ENCODE measurements at places on chromosomes 2 and 18.

DNA sequence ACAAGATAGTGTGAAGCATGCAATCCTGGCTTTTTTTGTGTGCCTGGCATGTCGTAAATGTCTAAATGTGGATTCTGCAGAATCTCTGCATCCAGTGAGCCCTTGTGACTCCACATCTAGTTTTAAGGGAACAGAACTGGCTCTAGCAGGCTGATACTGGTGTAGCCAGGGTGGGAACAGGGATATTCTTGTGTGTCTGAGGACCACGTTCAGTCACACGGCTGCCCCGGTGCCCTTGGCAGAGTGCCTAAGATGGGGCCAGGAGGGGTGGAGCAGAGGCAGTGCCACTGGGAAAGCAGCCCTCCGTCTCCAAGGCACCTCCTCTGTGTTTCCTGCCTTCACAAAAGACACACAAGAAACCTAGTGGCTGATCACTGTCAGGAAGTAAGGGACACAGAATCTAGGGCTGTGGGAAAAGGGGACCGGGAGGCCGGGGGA lies 91.5 kb upstream of the PARD3B start:
- no peak for DNase-seq

DNA sequence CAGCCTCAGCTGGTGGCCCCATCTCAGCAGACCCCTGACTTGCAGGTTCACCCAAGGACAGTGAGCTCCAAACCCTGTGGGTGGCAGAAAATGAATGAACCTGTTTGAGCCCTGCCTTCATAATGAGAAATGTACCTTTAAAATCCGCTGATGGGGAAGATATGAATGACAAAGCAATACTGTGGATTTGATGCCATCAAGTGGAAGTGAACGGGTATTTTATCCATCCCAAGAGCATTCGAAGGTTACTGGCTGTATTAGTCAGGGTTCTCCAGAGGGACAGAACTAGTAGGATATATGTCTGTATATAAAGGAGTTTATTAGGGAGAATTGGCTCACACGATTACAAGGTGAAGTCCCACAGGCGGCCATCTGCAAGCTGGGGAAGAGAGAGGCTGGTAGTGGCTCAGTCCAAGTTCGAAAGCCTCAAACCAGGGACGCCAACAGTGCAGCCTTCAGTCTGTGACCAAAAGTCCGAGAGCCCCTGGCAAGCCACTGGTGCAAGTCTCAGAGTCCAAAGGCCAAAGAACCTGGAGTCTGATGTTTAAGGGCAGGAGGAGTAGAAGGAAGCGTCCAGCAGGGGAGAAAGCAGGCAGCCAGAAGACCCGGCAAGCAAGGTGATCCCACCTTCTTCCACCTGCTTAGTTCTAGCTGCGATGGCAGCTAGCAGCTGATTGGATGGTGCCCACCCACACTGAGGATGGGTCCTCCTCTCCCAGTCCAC lies 32.1 kb downstream of the TOGARAM2 start:
- no peak for DNase-seq

DNA sequence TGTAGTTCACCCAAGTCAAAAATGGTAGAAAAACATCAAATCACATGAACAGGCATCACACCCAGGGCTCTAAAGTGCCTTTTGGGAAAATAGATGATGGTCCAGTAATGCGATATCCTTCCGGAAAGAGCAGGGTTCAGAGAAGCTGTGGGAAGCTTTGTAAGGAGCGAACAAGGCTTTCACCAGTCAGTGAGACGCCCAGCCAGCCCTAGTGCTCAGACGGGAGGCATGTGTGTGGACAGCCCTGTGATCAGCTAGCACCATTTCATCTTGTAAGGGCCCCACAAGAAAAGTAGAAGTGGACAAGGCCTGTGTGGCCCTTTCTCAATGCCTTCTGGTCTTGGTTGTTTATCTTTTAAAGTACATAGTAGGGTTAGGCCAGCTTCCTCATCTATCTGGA lies 76.1 kb downstream of the SMIM21 start:
- DNase-seq: no peak

- no peak for DNase-seq
These were observed 105.8 kb upstream of the TWIST2 start for GRCh38 chr2:238742066-238742465.

DNA sequence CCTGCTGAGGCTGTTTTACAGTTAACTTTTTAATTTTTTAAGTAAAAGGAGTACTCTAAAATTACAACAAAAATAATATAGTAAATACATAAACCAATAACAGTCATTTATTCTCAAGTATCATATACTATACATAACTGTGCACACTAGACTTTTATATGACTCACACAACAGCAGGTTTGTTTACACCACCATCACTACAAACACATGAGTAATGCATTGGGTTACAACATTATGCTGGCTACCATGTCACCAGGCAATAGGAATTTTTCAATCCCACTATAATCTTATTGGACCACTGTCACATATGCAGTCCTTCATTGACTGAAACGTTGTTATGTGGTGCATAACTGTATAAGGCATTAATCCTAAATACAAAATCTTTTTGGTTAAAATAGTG lies 42.5 kb downstream of the RASGRP3 start:
- DNase-seq: no peak

GRCh38 chr2:233022561-233022960 lies 9.5 kb upstream of the NGEF start:
- no peak for DNase-seq

DNA sequence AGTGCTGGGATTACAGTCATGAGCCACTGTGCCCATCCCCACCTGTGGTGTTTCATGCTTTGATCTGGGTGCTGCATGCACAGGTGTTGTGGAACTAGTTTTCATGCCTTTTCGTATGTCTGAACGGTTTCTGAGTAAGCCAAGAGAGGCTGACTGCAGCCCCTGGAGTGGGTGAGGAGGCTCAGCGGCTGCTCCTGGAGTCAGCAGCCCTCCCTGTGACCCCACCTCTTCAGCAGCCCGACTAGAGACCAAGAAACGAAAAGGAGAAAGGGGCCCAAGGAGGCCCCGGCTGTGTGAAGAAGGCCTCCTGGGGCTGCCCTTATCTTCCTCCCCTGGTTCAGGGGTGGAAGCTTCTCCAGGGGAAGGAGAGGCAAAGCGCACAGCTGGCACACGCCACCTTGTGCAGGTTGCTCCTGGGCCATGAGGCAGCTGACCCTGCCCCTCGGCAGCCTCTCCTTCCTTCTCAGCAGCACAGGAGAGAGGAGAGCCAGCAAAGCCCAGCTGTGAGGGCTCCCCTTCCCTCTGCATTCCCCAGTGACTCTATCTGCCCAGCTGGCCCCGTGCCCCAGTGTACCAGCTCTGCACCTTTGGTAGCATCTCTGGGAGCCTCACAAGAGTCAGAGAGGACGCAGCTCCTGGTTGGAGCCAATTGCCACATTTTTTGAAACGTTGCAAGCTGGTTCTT lies 182.5 kb upstream of the HS6ST1 start:
- no peak for DNase-seq

DNA sequence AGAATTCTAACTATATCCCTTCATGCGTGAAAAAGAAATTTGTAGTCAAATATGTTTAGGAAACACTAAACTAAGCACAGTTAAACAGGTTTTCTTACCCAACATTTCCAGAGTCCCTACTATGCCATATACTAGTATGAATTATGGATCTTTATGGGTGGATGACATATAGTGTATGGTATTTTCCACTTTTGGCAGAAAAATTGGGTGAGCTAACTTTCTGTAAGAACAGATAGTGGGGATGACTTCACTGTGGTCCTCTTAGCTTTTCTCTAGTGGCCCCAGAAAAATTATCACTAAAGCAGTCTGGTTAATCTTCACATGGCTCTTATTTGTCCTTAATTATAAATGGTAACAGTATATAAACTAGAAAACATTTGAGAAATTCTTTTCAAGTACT lies 240.0 kb upstream of the GULP1 start:
- no peak for DNase-seq

- no peak for DNase-seq
These were observed 100.8 kb upstream of the MAP2 start for GRCh38 chr2:209322905-209323512.

DNA sequence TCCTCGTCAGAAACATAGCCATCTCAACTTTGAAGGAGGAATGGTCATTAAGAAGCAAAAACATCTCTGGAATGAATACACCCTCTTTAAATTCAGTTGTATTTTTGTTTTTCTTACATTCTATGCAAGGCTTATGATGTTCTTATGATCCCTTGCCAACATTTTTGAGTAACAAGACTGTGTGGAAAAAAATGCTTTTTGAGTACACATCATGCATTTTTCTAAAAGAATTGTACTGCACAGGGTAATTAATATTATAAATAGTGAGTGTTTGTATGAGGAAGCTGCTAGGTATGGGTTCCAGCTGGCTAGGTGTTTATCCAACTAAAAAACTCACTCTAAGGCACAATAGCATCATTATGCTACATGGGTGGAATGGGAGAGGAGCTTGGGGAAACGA lies 59.0 kb upstream of the SPATS2L start:
- no peak for DNase-seq

GRCh38 chr2:224885291-224885690 lies 157.0 kb downstream of the DOCK10 start:
- no peak for DNase-seq

DNA sequence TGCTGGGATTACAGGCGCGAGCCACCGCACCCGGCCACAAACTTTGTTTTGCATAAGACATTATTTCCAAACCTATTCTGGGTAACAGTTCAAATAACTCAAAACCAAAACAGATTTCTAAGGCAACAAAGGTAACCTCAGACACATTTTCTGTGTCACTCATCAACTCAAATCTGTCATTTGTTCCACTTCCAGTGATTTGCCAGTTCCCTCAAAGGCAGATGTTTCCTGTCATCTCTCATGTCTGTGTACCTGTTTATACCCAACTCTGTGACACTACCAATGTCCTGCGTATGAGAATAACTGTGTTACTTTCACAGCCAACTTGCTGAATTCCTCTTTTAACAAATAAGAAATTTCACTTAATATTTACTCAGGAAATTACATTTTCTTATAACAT lies 54.4 kb downstream of the SCN3A start:
- no peak for DNase-seq

GRCh38 chr2:101989740-101990460 lies 1.9 kb upstream of the IL1R2 start:
- no peak for DNase-seq

- DNase-seq: no peak
These were observed 29.5 kb downstream of the LAMA3 start for GRCh38 chr18:23718731-23719130.

- no peak for DNase-seq
These were observed 108.1 kb upstream of the POU3F3 start for GRCh38 chr2:104745846-104746245.

GRCh38 chr2:216047397-216047796 lies 34.0 kb upstream of the MREG start:
- no peak for DNase-seq

- no peak for DNase-seq
These were observed 40.0 kb upstream of the CYBRD1 start for GRCh38 chr2:171482308-171482707.

DNA sequence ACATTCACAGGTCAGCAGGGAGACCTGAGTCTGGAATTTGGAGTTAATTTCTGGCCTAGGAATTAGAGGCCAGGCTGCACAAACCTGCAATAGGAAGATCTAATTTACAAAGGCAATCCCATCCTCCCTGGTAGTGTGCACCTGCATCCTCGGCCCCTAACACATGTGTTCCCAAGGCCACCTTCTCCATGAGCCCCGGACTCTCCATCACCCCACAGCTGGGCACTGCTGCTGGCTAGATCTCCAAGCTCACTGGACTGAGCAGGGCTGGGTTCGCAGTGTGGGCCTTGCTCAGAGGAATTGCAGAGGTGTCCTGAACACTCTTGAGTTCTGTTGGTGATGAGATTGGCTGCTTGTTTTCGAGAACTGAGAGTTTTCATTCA lies 162.6 kb upstream of the TWIST2 start:
- DNase-seq: no peak

DNA sequence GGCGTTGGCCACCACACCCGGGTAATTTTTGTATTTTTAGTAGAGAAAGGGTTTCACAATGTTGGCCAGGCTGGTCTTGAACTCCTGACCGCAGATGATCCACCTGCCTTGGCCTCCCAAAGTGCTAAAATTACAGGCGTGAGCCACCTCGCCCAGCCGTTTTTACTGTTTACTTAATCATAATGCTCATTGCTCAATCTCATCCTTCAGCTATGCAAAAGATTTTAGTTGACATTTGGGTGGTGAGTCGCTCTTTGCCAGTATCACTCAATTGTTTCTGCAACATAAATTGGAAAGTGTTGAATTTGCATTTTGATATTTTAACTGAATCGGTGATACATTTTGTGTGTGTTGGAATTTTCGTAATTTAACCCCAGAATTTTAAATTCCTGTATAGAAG lies 7.8 kb upstream of the ZNF532 start:
- no peak for DNase-seq

GRCh38 chr2:175036582-175037018 lies 31.4 kb upstream of the CHN1 start:
- DNase-seq: no peak

GRCh38 chr2:152814475-152815030 lies 96.1 kb downstream of the ARL6IP6 start:
- DNase-seq: no peak

- no peak for DNase-seq
These were observed 284.6 kb upstream of the CCDC68 start for GRCh38 chr18:55243857-55244256.

GRCh38 chr2:46350029-46350689 lies 53.0 kb downstream of the EPAS1 start:
- no peak for DNase-seq

DNA sequence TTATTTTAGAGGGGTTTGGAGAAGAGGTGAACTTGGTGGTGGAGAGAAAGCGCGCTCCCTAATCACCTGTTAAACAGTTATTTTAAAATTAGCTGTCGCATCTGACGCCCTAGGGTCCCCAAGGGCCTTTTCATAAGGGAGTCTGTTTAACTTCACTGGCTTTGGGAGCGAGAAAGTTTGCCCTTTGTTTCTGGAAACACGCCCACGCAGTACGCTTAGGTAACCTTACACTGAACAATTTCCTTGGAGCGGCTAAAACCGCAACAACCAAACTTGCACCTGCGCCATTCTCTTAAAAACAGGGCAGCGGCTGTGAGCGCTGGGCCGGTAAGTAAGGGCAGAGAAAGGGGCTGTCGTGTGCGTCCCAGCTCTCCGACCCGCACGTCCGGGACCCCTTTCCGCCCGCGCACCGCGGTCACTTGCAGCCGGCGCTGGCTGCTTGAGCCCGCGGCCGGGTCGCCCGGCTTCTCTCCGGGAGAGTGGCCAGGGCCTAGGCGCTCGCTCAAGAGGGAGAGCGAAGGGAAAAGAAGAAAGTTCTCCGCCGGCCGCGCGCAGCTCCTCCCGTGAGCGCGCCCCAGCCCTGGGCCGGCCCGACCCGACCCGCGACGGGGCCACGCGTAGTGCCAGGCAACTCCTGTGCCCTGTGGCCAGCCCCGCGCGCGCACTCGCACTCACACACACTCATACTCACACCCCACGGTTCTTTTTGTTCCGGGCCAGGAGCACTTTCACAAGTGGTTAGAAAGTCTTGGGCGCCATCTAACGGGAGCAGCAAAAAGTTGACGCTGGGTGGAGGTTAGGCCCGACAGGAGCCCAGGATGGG lies 19.2 kb downstream of the POU3F3 start:
- no peak for DNase-seq

DNA sequence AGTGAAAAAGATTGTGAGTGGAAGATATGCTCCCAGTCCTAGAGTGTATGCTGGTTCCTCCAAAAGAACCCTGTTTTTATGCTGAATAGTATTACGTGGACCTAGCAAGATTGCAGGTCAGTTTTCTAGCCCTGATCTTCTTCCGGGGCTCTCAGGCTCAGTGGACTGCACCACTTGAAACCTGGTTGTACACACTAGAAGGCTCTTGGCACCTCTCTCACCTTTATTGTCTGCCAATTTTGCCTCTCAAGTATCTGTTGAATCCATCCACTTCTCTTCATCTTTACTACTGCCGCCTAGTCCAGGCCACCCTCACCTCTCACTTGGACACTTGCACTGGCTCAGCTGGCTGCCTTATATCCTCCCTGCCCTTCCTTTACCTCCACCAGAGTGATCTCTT lies 16.8 kb downstream of the TTC39C start:
- no peak for DNase-seq
